T-cell (primary cell): ENCODE measurements at places on chromosomes 5 and 9.

DNA sequence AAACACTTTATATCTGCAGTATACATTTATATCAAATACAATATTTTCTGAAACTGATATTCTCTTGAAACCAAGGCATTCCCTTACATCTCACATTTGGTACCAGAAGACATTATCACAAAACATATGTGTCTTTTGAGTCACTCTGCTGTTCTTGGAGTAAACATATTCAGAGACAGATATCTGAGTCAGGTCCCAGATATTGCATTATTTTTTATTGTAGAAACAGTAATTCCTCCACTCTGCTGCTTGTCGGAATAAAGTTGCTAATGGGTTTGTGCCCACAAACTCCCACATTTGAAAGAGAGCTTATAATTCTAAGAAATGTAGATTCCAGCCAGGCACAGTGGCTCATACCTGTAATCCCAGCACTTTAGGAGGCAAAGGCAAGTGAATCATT is 261.1 kb upstream of the DAPK1 start:
- no peak for DNase-seq

DNA sequence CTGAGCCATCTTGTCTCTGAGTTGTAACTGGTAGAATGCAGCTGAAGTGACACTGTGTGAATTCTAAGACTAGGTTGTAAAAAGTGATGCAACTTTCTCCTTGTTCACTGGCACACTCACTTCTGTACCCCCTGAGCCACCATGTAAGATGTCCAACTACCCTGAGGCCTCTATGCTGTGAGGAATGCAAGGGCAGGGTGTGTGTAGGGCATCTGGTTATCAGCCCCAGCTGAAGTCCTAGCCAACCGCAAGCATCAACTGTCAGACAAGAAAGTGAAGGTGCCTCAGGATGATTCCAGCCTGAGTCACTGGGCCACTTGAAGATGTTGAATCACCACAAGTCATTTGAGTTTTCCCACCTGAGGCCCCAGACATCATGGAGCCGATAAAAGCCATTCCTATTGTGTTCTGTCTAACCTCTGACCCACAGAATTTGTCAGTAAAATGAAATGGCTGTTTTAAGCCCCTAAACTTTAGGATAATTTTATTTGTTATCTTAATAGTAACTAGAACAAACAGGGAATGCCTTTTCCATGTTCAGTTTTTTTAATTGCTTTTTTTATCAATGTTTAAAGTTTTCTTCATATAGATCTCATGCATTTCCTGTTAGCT is 18.7 kb upstream of the RHOBTB3 start:
- no peak for DNase-seq

DNA sequence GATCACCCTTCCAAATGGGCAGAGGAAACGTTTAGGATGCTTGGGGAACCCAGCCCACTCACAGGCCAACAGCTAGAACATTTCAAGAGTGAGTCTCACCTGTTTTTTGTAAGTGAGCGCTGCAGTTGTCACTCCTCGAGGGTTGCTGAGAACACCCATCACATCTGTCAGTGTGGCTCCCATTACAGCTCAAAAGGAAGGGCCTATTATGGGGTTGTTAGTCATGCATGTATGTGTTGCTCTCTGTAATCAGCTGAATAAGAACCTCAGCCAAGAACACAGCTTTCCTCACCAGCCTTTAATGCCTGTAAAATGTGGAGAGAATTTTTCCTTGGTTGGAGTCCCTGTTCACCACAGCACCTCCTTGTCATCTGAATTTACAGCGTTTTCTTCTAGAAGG is 196.3 kb upstream of the KLF4 start:
- no peak for DNase-seq

DNA sequence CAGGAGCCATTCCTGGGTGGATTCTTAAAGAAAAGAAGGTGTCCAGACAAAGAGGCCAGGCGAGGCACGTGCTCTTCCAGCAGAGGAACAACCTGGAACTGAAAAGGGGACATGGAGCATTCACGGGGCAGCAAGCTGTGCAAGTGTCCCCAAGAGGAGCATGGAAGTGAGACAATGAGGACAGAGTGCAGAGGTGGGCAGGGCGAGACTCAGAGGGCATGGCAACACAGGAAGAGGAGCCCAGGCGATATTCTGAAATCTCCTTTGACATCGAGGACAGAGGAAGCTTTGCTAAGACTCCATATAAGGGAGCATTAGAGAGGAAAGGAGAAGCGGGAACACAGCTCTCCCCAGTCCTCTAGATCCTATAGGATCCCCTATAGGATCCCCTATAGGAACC is 29.4 kb upstream of the SPATA31E1 start:
- no peak for DNase-seq

DNA sequence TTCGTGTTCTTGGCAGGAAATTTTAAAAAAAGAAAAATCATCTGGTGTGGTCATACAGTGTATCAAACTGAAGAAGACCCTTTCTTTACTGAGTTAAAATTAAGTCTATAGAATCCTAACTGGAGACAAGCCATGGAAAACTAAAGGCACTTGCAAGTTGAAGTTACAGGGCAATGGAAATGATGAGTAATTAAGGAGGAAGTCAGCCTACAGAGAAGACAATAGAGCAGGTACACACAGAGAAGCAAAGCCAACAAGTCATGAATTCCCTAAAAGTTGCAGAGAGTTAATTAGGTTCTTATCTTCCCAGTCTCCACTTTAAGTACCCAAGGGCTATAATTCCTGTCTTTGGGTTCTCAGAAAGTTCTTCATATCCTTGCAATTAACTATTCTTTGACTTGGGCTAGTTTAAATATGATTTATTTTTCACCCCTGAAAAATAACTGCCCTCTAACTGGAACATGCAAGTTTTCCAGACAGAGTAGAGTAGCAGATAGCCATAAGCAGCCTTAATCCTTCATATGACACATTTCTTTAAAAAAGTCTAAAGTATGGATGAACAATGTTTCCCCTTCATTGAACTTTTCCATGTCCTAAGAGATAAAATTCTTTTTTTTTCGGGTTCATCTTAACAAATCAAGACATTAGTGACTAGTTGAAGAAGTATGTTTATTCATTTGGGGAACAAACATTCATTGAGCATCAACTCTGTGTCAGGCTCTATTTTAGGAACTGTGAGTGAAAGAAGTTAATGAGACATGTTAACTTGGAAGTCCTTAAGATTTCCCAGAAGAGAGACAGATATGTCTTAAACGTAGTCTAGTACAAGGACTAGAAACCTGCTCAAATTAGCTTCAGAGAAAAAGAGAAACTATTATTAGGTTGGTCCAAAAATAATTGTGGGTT is 5.2 kb upstream of the ITGA2 start:
- DNase-seq, result no peak

DNA sequence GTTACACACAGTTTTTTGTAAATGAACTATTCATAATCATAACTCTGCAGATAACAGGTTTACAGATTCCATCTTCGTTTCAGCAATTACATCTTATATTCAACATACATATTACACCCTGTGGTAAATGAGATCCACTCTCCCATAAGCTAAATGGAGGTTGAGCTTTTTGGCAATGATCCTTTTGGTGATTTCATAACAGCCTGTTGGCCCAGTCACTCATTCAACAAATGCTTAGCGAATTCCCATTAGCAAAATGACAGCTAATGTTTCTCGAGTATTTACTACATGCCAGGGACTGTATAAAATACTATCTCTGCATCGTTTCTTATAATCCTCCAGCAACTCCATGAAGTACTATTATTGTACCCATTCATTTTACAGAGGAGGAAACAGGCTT is 25.4 kb upstream of the AGXT2 start:
- DNase-seq, result no peak

- no peak for DNase-seq
These were observed 136.9 kb upstream of the FBN2 start for GRCh38 chr5:128674837-128675446.

- no peak for DNase-seq
These were observed 2.9 kb upstream of the CSF2 start for GRCh38 chr5:132070460-132071337.

DNA sequence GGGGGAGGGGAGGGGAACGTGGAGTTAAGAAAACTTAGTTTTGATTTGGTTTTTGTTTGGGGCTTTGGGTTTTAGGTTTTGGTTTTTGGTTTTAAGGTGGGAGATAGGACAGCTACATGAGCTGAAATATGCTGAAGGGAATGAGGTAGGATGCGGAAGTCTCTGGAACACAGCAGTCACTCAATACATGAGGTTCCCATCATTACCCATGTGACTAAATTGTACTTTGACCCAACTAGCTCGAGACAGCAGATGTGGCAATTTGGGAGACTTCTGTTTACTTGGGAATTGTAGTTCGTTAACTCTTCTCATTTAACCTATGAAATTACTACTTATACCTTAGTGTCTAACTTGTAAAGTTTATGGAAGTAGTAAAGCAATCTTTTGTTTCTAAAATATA is 124.2 kb downstream of the TLE1 start:
- DNase-seq, result no peak

DNA sequence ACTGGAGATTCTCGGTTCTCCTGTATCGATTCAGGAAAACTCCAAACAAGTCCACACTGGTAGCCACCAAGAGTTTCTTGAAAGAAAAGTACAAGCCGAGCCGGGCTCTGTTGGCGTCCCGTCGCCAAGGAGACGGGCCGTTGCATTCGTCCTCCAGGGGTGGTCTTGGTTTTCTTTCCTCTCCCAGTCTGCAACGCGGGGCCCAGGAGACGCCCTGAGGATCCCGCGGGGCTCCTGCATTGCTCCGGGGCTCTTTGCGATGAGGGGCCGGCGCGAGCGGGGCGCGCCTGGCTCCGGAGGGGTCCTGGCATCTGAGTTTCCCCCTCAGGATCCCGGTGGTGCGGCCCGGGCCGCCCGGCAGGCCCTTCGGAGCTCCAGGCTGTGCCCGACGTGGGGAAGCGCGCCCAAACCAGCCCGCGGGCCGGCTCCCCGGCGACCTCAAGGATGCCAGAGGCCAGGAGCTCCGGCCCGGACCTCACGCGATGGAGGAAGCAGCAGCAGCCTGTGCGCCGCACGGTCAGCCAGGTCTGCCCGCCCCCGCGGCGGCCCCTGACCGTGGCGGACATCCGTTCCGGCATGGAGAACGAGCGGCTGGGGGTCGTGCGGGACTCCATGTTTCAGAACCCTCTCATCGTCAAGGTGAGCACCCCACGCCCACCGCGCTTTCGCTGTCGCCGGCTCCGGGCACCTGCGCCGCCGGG is at the start of gene CFAP77:
CFAP77 (plus strand) TSS at position 384 of the 701 bp plus-strand sequence; CDS start at position 445, 61 bp downstream.
- peak; percentile 45 for DNase-seq

DNA sequence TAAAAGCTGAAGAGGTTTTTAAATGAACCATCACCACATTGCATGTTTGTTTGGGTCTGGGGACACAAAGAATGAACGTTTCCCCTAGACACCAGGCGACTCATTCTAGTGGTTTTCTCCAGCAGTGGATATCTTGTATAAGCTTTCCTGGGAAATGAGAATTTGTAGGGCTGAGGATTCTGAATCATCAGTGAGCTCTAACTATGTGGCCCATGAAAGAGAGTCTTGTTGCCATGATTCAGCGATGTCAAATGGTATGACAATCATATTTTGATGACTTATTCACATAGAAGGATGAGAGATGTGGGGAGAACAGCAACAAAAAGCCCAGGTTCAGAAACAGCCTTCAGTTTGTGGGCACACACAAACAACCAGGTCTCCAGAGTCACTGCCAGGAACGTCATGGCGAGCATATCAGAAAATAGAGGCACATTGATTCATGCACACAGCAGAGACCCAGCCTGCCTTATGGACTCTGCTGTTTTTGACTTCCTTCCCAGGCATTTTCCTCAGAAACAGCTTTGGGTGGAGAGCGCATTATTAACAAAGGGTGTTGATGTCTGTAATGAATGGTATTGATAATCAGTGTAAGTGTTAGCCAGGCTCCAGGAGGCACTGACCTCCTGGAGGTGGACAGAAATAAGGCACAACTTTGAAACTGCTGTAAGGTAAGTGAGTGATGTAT is 13.3 kb downstream of the ZNF474 start:
- no peak for DNase-seq

DNA sequence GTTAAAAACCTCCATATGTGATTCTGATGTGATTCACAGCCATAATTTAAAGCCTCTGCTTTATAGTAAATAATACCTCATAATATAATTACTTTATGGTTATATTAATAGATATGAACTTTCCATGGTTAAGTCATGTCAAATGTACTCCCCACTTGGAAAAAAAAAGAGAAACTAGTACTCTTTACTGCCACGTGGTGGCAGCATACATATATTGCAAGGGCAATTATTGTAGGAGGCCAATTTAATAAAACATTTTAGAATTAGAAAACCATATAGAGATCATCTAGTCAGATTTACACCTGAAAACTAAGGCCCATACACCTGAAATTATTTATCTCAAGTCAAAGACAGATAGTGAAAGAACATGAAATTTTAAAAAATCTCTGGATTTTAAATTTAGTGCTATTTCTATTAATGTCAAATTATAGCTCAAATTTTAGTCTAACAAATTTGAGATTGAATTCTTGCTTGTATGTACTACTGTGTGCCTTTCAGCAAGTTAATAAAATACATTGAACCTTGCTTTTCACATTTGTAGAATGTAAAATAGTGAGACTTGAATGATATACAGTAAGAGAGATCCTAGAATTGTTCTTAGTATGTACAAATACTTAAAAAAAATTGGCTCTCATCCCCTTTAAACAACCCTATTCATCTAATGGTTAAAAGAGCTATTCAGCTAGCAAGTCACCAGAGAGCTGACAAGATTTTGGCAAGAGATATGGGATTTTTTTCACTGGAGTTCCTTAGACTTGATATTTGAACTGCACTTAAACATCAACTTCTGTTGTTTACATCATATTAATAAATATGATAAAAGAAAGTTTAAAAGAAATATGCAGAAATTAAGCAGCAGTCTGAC is 603.8 kb downstream of the TLE4 start:
- no peak for DNase-seq

GRCh38 chr5:17365811-17366138 is 132.3 kb upstream of the TAF11L2 start:
- DNase-seq, result no peak

DNA sequence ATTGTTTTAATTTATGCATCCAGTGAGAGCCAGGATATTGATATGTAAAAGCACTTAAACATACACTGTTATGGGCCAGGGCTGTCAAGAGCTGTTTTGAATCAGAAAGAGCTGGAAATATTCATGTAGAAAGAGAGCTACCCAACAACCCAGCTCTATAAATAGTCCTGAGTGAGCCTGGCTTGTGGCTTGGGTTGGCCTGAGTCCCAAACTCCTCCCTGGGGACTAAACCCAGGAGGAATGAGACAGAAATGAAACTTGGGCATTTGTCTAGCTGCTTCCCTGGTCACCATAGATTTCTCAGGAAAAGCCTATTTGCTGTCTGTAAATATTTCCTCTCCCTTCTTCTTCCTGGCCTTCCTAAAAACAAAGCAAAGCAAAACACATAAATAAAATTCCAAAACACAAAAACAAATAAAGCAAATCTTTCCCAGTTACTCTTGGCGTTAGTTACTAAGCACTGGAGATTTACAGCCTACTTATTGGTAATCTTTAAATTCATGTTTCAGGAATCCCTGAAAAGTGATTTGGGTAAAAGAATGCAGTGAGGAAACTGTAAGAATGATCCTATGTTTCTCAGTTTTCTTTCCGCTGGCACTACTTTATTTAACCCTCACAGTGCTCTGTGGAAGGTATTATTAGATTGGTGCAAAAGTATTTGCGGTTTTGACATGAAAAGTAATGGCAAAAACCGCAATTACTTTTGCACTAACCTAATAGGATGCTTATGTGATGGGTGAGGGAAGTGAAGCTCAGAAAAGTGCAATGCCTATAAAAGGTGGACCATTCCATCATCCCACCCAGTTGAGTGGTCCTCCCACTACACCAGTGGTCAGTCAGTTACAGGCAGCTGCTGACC is 111.8 kb downstream of the CARTPT start:
- no peak for DNase-seq
